ENCODE measurements at places on chromosomes 13 and 19.

- DNase-seq = no peak
Measured at GRCh38 chr19:1952635-1953034, 11.7 kb downstream of the CSNK1G2 start.

DNA sequence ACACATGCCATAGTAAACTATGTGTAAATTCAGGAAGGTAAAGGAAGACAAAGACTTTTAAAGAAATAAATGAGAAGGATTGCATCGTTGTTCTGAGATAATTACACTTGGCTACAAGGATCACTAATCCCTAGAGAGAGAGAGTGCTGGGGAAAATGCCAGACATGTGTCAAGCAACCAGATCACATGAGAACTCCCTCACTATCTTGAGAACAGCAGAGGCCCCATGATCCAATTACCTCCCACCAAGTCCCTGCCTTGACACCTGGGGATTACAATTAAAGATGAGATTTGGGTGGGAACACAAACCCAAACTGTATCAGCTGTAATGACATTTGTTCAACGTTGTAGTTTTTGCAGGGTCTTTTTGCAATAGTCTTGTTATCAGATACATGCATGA is 1600.9 kb upstream of the MIR17HG start:
- no peak for DNase-seq

DNA sequence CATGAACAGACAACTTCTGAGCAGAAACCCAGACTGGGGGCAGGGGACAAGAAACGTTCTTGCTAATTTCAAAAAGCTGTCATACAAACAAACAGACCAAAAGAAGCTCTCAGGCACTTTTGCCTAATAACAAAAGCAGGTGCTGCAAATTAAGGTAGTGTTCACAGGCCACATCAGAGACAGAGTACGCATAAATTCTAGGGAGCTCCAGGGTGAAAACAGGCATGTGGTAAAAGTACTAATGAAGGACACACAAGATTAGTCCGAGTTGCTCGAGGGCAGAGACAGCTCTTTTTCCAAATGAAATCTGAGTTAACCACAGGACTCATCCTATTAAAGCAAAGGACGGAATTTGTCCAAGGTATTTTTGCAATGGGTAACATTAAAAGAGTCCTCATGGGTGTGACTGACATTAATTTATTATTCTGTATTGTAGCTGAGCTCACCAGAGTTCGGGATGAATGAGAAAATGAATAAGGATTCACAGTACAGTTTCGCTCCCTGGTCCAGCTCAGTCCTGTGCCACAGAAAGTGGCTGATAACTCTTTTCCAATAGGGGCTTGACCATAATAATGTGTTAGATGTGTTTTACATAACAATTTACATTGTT is 197.3 kb downstream of the LHFPL6 start:
- no peak for DNase-seq

DNA sequence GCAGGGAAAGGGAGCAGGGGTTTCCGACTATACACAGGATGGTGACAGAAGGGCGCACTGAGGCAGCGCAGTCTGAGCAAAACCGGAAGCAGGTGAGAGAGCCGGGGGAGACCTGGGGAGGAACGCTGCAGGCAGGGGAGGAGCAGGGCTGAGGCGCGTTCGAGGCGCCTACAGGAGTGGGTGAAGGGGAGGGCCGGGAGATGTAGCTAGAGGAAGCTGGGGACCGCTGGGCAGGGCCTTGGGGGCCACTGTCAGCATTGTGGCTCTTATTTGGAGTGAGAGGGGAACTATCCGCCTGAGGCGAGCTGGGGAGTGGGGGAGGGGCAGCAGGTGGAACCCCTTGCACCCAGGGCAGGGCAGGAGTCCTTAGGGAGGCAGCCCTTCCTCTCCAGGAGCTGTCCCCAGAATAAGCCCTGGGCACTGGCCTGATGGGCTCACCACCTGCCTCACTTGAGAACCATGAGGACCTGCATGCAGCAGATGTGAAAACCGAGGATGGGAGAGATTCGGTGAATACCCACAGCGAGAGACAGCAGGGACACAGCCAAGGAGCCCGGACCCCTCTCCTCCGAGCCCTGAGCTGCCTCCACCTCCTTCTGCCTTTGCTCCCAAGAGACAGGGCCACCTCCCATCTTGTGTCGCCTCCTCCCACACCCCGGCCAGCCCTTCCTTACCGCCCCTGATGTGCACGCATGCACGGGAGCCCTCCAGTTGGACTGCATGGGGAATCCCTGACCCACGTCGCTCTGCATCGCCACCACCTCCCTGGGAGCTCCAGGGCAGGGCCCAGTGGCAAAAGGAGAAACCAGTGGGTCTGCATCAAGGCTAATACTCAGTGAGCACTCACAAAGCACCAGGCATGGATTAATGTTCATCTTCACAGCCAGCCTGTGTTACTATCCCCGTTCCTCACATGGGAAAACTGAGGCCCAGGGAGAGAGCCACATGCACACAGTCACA is 10.3 kb downstream of the AKT2 start:
- DNase-seq = no peak

DNA sequence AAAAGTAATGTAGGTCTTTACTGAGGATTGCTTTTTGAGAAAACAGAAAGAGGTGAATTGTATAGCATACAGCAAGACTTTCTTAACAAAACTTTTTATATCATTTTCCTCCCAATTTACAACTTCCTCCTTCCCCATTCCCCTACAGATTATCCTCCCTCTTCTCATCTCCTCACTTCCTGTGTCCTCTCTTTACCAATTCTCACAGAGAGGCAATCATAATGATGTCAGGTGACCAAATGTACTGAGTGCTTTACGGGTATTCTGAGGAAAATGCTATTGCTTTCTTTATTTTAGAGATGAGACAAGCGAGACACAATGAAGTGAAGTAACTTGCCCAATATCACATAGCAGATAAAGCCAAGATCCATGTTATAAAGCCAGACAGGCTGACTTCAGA is 1.7 kb upstream of the MTMR6 start:
- no peak for DNase-seq

DNA sequence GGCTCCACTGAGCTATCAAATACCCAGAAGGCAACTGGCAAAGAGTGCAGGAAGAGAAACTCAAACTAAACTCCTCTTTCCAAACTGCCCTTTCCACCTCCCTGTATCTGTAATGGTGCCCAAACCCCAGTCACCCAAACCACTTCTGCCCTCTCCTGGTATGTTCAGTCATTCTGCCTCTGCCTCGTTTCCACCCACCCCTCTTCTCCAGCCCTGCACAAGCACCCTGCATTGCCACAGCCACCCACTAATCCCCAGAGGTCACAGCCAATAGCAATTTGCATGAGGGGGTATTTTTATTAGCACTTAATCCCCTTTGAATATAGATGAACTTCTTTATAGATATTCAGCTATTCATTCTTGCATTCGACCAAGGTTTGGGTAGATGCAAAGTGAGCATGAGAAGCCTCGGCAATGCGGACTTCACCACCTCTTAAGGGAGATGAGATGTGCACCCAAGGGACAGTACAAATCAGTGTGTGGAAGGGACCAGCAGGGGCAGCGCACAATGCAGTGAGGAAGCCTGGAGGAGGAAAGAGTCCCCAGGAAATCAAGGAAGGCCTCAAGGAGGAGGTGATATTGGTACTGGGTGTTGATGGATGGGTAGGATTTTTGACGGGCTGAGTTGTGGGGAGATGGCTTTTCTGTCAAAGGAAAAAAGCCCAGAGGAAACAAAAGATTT is 12.4 kb downstream of the TMEM272 start:
- DNase-seq = peak; percentile 52
